Astrocyte of the hippocampus (primary cell): ENCODE measurements at places on chromosomes 3 and 15.

DNA sequence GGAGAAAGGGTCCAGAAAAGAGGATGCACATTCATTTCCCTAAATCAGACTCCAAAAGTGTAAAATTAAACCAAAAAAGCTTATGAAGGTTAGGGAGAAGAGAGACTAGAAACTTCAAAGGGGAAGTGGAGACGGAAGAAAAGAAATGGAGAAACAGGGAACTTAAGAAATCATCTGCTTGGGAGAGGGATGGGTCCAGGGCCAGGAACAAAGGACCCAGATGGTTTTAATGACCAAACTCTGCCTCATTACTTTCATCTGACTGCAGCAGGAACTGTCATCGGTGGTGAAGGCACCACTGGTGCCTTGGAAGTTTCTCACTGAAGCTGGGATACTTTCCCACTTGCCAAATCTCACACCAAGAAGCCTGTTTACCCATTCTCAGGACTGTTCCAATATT, 70.5 kb upstream of the SLC4A7 start:
- no peak for DNase-seq

GRCh38 chr3:249587-250262, 53.2 kb downstream of the CHL1 start:
- DNase-seq, result no peak

DNA sequence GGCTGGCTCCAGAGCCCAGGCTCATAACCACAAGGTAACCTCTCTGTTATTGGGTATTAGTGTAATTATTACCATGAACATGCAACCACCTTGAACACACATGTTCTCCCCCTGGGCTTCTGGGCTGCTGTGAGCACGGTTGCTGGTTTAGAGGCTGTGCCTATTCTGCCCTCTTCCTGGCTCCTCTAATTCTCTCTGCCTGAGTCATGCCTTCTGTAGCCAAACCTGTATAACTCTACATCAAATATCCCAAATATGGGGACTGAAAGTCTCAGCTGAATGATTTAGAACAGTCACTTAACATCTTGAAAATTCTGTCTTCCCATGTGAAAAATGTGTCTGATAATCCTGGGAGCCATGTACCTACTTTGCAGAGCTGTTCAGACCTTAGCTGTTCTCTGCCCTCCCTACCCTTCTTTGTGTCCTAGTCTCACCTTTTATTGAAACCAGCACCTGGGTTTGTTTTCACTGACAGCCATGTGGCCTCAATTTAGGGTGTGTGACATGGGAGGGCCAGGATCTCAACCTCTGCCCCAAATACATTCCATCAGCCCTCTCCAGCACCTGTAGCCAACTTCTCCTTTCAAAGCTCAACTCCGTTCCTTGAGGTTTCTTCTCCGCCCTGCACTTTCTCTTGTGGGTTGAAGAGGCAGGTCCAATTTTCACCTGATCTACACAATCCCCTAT, 60.7 kb downstream of the PDZRN3 start:
- DNase-seq, result peak; percentile 77

DNA sequence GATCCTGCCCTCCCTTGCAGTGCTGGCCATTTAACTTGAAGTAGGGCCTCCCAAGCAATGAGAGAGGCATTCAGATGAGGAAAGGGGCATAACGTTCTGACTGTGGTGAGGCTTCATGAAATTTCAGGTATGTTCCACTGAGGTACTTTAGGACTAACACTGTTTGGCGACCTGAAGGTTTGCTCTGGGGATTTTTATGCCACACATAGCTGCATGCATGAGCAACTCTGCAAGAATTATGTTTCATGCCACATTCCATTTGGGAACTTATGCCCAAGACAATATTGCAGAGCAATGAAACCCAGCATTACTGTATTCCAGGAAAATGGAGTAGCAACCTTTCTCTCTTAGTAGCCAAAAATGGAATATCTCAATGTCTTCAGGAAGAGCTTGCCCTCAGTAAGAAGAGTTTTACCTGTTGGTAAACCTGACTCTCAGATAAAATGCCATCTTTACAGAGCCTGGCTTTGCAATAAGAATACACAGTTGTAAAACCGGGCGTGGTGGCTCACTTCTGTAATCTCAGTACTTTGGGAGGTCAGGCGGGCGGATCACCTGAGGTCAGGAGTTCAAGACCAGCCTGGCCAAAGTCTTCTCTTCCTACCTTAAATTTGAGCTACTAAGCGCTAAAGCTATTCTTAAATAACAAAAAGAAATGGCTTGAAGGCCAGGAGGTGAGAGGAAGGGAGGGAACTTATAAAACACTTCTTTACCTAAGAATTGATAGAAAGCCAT, 16.7 kb upstream of the TBL1XR1 start:
- no peak for DNase-seq

- DNase-seq, result no peak
Measured at GRCh38 chr3:177466074-177466473, 268.8 kb upstream of the TBL1XR1 start.

- DNase-seq, result no peak
Measured at GRCh38 chr3:55074796-55075195, 146.9 kb upstream of the LRTM1 start.

DNA sequence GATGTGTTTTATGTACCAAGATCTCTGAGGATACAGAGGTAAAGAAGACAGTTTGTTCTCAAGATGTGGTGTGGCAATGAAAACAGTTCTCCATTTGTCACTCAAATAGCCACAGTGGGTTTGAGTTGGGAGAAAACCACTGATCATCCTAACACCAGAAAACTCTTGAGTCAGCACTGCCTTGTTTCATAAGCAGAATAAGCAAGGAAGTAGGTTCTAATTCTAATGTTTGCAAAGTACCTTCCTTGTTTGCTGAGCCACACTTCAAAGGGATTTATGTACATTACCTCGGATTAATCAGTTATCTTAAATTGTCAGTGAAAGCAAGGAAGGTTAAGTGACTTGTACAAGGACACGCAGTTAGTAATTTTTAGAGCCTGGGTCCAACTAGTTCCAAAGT, 107.8 kb upstream of the BOC start:
- DNase-seq, result no peak

DNA sequence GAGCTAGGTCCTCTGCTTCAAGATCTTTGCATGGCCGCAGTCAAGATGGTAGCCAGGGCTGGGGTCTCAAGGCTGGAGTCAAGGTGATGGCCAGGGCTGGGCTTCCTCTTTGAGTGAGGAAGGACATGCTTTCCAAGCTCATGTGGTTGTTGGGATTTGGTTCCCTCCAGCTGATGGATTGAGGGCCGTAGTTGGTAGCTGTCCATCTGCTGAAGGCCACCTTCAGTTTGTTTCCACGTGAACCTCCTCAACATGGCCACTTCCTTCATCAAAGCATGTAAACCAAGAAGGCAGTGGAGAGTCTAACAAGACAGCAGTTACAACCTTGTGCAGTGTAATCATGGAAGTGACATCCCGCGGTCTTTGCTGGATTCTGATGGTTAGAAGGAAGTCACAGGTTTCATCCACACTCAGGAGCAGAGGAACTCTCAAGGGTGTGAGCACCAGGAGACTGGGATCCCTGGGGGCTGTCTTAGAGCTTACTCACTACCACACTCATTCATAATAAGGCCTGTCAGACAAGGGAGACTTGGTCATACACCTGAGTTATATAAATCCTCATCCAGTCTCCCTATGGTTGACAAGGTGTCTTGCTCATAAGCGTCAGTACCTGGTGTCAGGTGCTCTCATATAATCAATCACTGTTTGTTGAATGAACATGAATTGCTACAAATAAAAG, 42.1 kb downstream of the ABHD5 start:
- no peak for DNase-seq

DNA sequence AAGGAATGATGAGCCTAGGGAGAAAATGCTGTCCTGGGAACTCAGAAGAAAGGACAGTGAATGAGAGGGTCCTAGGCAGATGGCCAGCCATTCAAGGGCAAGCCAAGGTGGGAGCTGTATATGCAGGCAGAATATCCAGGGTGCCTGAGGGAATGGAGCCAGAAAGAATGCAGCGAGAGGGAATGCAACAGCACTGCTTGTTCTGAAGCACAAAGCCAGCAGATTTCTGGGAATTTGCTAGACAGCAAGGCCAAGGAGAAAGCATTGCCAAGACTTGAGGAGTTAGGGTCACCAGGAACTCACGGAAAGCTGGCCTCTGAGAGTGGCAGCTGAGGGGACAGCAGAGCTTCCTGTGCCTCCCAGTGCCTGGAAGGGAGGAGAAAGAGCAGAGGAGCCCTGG, 200.6 kb downstream of the MYRIP start:
- DNase-seq, result peak; percentile 22

DNA sequence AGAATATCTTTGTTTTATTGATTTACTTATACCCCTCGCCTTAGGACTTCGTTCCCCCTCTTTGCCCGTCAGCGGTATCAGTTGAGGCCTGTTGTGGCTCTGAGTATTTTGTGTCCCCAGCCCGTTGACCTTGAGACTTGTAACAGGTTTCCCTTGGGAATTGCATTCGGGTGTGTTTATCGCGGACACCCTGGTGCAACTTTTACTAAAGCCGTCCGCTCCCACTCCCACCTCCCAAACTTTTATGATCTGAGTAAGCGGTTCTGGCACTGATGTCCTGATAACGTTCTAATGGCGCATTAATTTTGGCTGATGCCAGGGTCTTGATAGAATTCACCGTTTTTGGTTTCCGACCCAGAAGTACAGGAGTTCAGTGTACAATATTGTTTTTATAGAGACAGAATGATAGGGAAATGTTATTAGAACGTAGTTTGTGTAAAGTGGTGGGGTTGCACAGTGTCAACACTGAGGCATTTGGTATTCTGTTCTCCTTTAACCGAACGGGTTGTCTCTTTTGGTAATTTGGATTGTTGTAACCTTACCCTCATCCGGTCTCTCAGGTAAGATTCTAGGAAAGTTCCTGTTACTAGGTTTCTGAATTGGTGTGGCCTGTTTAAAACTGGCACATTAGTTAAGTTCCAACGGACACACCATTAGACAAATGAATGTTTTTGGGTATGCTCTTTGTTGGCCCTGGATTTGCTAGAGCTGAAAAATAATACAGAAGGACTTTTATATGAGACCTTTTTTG, 47.8 kb downstream of the OIP5 start:
- peak; percentile 16 for DNase-seq

GRCh38 chr3:160162440-160162839, 62.8 kb upstream of the C3orf80 start:
- peak; percentile 42 for DNase-seq

DNA sequence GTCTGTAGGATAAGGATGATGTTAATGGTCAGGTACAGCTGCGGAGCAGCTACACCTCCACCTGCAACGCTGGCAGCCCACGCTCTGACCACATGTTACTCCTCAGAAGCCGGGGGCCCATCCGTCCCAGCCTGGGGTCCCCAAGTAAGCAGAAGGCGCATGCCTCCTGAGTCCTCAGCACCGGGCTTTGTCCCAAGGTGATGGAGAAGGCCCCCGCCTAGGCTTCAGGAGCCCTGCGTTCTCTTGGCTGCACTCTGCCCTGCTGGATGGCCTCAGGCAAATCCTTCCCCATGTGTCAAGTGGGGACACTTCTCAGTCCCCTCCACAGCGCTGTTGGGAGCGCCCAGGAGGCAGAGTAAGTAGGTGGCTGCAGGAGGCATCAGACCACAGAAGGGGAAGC, 14.4 kb downstream of the STRA6 start:
- no peak for DNase-seq

DNA sequence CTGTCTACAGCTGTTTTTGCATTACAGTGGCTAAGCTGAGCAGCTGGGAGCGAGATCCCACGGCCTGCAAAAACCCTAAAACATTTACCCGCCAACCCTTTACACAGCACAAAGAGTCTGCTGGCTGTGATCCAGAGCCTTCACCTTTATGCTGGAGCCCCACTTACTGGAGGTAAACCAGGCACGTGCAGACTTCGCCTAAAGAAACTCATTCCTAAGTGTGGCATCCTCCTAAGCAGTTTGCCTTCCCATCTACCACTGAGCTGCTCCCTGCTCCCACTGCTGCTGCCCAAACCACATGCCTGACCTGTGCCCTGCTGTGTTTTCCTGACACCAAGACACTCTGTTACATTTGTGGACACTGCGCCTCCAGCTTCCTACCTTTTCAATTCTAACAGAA, 53.0 kb downstream of the CHSY1 start:
- DNase-seq, result no peak

- DNase-seq, result no peak
Measured at GRCh38 chr15:35737441-35737840, 191.5 kb upstream of the DPH6 start.

- DNase-seq, result no peak
Measured at GRCh38 chr3:101943029-101943428, 93.7 kb downstream of the NFKBIZ start.

DNA sequence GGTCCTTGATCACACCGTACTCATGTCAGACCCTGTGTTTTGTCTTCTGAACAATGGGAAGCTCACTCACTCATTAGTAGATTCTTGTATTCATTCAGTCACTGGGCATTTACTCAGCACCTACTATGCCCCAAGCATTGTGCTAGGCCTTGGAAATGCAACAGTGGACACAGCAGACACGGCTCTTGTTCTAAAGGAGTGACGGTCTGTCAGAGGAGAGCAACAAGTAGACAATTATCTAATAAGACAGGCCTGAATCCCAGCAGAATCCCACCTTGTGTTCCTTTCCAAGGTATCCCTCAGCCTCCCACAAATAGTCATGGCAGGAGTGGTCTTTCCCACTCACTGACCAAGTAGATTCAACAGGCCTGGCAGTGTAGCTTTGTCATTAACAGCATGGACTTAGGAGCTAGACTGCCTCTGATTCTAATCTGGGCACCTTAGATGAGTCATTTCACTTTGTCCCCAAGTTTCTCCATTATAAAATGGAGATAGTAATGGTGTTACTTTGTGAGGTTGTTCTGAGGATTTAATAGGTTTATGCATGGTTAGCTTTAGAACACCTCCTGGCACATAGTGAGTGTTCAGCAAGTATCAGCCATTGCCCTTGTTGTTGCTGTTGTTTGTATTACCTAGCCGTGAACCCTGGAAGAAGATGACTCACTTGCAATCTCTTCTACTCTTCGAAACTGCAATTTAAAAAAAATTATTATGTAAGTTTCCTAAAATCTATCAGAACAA, 69.1 kb downstream of the SSUH2 start:
- peak; percentile 60 for DNase-seq

- DNase-seq, result no peak
Measured at GRCh38 chr3:101212730-101213129, 107.6 kb downstream of the IMPG2 start.

- no peak for DNase-seq
Measured at GRCh38 chr15:70016511-70016994, 81.2 kb downstream of the TLE3 start.

DNA sequence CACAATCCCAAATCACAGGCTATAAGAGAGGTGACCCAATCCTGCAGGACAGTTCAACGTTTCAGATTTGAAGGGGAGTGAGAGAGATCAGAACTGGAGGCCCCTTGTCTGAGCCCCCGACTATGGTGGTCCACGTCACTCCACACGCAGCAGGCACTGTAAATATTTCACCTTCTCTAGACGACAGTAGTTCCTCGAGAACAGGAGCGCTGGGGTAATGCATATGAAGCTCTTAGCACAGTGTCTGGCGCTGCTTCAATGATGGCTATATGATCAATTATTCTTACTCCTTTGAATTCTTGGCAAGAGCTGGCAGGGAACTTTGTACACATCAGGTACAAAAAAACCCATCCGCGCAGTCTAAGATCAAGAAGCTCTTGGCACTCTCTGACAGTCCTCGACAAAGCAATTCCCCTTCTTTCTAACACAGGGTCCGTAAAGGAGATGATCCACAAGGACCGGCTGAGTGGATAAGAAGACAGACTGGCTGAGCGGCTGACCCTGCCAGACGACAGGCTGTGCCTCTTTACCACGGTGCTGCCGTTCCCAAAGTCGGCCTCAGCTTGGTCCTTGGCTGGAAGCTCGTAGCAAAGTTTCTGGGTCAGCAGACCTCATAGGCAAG, 522 bp upstream of the NRROS start:
- no peak for DNase-seq

- DNase-seq, result no peak
Measured at GRCh38 chr3:131371688-131372066, 9.9 kb upstream of the NUDT16 start.

- DNase-seq, result peak; percentile 27
Measured at GRCh38 chr3:56874269-56874668, 72.5 kb upstream of the ARHGEF3 start.
